Activated gamma-delta T cell treated with Interleukin-2 at 50 U/mL for 16 hours (primary cell): ENCODE measurements at places on chromosomes 3 and 15.
A peak's percentile ranks its signal among the peaks of the same experiment; 100 is the strongest.

DNA sequence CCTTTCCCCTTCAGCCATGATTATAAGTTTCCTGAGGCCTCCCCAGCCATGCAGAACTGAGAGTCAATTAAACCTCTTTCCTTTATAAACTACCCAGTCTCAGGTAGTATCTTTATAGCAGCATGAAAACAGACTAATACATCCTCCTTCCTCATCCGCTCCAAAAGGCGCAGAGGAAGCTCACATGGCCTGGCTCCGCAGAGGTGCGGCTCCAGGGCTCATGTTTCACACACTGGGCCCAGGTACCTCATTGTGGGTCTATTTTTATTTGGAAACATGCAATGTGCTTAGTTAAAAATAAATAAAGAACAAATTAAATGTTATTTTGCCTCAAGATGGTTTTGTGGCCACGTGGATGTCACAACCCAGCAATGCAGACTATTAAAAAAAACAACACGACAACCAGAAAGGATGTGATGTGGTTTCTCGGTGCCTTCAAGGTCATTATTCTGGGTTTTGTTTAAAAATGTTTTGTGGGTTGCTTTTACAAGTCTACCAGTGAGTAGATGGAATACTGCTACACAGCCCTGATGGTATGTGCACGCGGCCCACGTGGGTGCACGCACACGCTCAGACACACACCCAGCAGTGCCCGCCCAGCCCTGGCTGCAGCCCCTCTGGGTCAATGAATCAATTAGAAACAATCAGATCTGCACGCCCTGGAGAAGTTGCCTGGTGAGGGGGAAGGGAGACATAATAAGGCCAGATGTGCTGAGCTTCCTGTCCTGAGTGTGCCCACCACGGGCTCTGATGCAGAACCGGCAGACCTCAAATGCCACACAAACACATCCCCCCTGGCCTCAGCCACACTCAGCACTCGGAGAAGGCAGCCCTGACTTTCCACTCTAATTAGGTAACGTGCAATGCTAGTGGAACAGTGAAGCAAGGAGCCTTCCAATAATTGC, 140.1 kb downstream of the ADAMTS17 start:
- no peak for DNase-seq

GRCh38 chr3:150165396-150166094, 194.8 kb upstream of the PFN2 start:
- no peak for DNase-seq

DNA sequence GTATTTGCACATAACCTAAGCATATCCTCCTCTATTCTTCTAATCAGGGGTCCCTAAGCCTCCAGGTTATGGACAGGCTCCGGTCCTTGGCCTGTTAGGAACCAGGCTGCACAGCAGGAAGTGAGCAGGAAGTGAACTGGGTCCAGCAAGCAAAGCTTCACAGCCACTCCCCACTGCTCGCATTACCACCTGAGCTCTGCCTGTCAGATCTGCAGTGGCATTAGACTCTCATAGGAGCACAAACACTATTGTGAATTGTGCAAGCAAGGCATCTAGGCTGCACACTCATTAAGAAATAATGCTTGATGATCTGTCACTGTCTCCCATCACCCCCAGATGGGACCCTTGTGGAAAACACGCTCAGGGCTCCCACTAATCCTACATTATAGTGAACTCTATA, 9.8 kb downstream of the MSL2 start:
- DNase-seq: peak; percentile 14

DNA sequence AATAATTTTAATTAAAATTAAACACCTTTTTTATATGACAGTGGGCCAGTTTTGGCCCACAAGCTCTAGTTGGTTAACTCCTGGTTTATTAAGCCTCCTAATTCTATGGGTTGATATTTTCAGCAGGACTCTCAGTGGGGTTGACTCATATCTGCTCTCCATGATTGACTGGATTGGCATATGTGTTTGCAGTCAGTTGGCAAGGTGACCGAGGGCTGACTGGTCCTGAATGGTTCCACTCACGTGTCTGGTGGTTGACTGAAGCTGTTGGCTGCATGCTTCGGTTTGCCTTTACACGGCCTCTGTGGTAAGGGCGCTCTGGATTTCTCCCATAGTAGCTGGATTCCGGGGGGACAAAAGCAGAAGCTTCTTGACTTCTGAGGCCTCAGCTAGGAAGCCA, 65.3 kb upstream of the ZNF280D start:
- no peak for DNase-seq

DNA sequence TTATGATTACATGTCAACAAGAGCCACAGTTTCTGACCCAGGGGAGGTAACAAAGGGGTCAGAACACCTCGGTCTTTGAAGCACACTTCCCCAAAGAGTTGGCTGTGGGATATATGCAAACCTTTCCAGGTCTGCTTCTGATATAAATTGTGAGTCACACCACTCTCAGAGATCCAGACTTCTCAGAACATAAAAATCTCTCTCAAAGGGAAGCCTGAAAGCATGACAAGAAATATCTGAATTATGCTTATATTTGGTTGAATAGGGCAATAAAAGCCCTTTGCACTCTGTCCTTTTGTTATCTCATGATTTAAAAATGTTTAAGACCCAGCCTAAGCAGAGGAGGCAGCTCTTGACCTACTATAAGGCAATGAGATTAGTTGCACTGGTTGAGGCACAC, 56.8 kb downstream of the MYH15 start:
- no peak for DNase-seq

- DNase-seq: no peak
Measured at GRCh38 chr3:71634671-71635070, 51.1 kb upstream of the FOXP1 start.

DNA sequence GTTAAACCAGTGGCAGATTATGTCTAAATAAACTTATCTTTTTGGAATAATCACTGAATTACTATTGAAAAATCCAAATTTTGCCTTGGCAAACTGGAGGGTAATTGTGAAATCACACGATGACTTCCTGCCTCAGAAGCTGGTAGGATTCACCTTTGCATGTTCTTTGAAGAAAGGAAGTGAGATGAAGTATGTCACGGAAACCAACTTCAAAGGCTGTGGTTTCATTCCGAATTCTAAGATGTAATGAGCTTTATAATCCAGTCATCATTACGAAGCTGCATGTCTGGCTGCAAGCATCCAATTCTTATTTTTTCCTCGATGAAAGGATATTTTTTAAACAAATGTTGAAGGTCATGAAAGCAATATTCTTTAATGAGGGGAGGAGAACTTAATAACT, 15.0 kb upstream of the ZBED2 start:
- DNase-seq: peak; percentile 33

DNA sequence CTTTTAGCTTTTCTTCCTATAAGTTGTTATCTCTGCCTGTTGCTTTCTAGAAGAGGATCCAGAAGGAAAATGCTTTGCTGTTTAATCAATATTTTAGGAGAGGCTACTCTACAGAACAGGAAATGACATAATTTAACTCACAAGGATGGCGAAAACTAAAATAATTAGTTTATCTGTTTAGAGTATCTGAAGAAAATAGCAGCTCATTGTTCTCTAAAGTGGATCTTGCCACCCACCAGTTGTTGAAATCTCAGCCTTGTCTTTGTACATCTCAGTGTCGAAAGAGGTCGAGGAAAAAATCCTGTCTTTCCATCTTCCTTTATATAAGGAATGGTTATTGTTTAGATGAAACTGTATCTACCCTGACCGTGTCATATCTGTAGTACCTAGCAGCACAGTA, 126.6 kb downstream of the ZNF609 start:
- DNase-seq: no peak

DNA sequence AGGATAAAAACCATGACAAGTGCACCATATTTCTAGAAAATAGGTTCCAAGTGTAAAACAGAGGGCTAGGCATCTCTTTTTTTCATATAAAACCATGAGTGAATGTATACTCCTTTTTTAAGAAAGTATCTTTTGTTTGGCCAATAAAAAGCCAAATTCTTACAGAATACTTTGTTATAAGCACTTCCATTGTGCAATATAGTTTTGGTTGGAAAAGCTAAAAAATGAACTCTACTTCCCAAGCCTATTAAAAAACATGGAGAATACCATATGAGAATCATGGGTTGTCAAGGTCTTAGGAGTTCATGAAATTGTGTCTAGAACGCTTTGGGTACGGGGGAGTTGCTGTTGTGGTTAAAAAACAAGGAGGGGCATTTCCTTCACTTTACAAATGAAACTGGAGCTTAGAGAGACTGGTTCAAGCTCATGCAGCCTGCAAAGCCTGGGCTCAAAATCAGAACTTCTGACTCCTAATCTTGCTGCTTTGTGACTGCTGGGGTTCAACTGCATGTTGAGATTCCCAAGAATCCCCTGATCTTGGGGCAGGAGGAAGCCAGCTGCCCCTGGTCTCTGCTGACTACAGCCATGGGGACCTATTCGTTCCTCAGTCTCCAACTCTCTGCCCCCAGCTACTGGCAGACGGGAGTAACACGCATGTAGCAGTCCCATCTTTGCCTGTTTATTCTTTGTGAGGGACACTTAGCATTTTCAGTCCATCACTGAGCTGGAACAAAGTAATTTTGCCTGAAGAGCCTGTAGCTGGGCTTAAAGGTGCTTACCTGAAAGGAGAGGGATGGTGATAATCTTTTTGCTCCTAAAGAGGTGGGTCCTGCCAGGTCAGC, 229.1 kb downstream of the CHST2 start:
- DNase-seq: no peak

DNA sequence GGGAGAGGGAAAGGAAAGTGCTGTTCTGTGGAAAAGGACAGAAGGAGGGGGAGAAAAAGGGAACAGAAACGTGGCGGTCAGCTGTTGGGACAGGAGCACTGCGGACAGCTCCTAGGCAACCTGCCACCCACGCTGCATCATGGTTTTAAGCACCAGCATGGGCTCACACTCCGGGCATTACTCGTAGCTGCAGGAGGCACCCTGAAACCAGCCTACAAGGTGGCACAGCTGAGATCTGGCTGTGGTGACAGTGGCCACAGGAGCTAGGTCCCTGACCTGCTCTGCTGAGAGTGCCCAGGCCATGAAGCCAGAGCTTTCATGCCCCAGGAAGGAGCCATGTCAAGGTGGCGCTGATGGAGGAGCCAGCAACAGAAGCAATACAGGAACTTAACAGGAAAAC, 161.4 kb upstream of the ST8SIA2 start:
- DNase-seq: no peak

DNA sequence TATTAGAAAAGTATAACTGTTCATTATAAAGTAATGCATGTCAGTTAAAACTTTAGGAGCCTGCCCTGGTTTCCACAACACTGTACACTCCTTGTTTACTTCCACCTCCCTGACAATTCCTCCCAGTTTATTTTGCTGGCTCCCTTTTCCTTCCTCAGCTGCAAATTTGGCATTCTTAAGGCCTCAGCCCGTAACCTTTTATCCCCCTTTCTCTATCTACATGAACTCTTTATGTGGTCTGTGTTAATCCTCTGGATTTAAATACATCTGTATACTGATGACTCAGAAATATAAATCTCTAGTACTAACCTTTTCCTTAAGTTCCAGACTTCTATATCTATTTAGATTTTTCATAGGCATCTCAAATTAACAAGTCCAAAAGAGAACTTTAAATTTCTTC, 143.6 kb downstream of the OTOL1 start:
- no peak for DNase-seq

- DNase-seq: no peak
Measured at GRCh38 chr15:49815950-49816349, 195.1 kb downstream of the DTWD1 start.

GRCh38 chr3:134114726-134115125, 85.0 kb upstream of the SLCO2A1 start:
- no peak for DNase-seq

DNA sequence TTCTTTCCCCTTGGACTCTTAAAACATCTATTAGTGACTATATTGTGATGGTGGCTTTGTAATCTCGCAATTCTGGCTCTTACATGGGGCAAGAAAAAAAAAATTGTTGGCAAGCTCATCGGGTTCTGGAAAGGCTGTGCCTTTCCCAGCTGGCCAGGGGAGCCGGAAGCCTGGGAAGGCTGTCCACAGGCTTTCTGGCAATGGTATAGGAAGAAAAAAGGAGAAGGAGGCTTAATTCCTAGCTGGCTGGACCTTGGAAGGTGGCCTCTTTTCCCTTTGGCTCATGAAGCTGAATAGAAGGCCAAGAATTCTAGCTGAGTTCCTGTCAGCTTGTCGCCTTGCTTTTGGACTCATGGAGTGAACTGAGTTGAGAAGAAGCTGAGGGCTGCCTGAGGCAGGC, 243.5 kb upstream of the SEMA6D start:
- DNase-seq: no peak

- no peak for DNase-seq
Measured at GRCh38 chr3:13186435-13186815, 113.2 kb upstream of the IQSEC1 start.

GRCh38 chr3:66073464-66074141, 34.9 kb upstream of the MAGI1 start:
- DNase-seq: no peak

- no peak for DNase-seq
Measured at GRCh38 chr15:55016225-55016624, 180.5 kb downstream of the RSL24D1 start.

- no peak for DNase-seq
Measured at GRCh38 chr3:195908694-195909581, 587 bp upstream of the TNK2 start.

DNA sequence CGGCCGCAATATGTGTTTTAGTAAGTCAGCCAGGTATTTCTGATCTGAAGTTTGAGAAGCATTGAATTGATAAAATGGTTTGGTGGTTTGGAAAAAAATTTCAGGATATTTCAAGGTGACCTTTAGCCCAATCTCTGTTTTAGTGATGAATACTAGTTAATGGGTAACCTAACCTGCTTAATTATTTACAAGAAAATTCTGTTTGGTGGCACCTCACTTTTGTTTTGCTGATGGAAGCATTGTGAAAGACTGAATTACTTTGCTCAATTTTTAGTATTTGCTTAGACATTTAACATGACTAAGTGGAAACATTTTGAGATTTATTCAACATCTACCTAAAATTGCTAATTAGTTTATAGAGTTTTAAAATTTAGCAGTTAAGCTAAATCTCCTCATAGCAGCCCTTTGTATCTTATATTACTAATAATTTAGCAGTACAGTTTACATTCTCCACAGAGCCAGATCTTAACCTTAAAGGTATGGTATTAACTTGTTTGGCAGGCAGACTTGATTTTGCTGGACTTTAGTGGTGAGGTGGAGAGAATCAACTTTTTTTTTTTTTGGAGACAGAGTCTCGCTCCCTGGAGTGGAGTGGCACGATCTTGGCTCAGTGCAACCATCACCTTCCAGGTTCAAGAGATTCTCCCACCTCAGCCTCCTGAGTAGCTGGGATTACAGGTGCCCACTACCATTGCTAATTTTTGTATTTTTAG, 35.4 kb downstream of the GRAMD1C start:
- no peak for DNase-seq
